ENCODE measurements at places on chromosomes 5 and 9.
A peak's percentile ranks its signal among the peaks of the same experiment; 100 is the strongest.

DNA sequence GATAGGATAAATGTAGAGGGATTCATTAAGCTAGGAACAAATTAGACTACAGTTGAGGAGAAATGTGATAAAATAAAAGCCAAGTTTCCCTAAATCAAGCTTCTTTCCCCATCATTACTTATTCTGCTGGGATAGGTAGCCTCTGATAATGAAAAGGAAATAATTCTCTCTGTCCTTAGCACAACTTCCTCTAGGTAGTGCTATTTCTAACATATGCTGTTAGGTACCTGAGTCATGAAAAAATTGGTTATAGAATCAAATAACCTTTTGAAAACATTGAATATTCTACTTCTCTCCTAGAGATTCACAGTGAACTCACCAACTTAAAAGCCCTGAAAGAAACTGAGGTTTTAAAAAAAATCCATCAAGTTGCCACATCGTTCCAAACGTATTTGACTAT lies 1793.1 kb downstream of the EFNA5 start:
- DNase-seq = no peak

- DNase-seq = no peak
These were observed 161.5 kb downstream of the CEP120 start for GRCh38 chr5:123261752-123262151.

DNA sequence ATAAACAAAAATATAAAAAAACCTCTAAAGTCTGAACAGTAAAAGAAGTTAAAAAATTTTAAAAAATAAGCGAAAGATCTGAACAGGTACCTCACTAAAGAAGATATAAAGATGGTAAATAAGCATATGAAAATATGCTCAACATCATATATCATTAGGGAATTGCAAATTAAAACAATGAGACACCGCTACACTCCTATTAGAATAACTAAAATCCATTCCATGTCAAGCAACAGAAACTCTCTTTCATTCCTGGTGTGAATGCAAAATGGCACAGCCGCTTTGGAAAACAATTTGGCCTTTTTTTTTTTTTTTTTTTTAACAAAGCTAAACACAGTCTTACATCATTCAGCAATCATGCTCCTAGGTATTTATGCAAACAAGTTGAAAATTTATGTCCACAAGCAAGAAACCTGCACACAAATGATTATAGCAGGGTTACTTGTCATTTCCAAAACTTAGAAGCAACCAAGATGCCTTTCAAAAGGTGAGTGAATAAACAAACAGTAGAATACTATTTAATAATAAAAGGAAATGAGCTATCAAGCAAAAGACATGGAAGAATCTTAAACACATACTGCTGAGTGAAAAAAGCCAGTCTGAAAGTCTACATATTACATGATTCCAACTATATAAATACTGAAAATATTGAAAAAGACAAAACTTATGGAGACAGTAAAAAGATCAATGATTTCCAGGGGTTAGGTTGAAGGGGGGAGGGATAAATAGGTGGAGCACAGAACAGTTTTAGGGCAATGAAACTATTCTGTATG lies 22.1 kb downstream of the ANXA1 start:
- no peak for DNase-seq

DNA sequence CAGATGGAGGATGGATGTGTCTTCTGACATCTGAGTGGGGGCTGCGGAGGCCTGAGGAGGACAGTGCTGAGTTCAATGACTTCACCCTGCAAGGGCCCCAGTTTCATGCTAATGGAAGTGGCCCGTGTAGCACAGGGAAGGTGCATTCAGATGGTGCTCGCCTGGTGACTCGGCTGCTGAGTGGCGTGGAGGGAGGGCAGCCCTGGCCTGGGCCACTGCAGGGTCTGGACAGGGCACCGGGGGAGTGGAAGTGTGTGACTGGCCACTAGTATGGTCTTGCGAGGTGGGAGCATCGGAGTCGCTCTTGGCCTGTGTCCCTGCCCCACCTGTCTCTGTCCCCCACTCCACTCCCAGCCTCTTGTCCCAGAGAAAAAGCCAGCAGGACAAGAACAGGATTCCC lies 1.7 kb upstream of the SLC9A3 start:
- no peak for DNase-seq

GRCh38 chr9:78280982-78281668 lies 15.8 kb upstream of the PSAT1 start:
- peak; percentile 14 for DNase-seq

DNA sequence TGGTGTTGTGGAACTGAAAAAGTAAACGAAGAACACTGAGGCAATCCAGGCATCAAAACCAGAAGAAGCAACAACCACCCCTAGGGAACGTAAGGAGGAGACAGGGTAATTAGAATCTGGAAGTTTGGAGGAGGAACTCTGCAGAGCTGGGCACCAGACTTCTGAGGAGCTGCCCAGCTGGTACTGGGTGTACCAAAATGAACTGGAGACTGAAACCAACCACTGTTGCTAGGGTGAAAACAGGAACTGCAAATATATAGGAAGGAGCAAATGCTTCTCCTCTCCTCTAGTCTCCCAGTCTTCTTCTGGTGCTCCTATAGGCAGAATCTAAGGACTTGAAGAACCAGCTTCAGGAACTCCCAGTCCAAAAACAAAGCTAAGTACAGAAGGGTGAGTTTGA lies 189.8 kb downstream of the ELAVL2 start:
- DNase-seq = no peak

GRCh38 chr9:76651119-76651705 lies 113.0 kb upstream of the PCA3 start:
- no peak for DNase-seq

- DNase-seq = no peak
These were observed 554.8 kb downstream of the BNC2 start for GRCh38 chr9:16315720-16316119.

DNA sequence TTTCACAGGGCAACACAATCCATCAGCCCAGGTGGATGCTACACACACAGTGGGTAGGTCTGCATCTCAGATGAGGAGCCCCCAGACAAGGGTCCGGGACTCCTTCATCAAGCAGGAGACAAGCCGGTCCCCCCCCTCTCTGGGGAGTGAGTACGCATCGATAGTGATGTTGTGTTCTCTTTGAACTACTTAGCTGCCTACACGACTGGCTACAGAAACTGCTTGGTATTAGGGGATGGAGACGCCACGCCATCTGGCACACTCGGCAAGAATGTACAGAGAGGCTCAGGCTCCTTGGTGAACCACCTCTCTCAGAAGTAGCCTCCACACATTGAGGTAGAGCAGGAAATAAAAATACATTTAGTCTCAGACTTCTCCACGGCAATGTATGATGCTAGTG lies 179.8 kb downstream of the CNTNAP3 start:
- no peak for DNase-seq

- DNase-seq = no peak
These were observed 1.2 kb upstream of the RABGAP1 start for GRCh38 chr9:122939601-122940000.

GRCh38 chr9:113953531-113953930 lies 77.4 kb downstream of the ZNF618 start:
- no peak for DNase-seq

DNA sequence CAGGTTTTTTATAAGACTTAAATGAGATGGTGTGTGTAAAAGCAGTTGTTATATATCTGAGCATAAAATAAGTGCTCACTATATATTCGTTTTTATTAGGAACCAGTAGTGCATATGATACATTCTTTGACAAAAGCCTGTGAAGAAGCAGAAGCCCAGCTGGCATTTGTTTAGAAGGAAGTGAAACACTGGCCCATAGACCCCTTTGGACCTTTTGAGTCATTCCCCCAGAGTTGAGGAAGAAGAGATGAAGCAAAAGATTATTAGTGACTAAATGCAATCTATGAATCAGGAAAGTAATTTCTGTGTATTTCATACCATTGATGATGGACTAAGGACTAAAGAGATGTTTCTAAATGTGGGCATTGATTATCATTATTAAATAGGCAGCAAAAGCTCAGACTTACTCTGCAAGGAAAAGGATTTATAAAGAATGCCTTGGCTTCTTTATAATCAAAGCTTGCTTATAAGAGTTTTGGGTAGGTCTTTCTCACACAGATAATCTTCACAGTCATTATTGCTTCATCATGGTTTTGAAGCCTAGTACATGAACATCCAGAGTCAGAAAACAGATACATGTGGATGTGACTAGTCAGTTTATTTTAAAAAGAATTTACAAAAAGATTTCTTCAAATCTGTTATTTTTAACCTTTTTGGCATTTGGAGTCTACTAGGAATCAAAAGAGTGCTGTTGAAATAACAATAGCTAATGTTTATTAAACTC lies 16.9 kb upstream of the FER start:
- no peak for DNase-seq

DNA sequence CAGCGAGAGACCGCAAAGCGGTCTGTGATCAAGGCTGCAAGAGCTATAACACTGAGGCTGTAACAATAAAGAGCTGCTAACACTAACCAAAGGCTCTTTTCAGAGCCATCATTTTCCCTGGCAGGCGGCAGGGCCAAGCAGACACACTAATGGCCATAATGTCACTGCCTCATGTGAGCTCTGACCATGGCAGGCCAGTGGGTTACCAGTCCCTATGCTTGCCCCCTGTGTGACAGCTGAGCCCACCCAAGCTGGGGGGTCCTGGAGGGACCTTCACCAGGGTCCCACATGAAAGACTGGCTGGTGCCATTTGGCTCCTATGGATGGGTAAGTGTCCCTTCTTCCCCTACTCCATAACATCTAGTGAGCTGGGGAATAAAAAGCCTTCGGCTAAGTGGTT lies 29.6 kb upstream of the TESK1 start:
- DNase-seq = no peak

GRCh38 chr5:96609369-96609768 lies 52.8 kb upstream of the CAST start:
- DNase-seq = no peak

- DNase-seq = no peak
These were observed 11.9 kb upstream of the LTC4S start for GRCh38 chr5:179781846-179782245.

- DNase-seq = peak; percentile 60
These were observed 2.0 kb downstream of the CYFIP2 start for GRCh38 chr5:157267761-157268480.

- DNase-seq = no peak
These were observed 16.6 kb downstream of the KCNT1 start for GRCh38 chr9:135718616-135719015.

All from C1 segment of cervical spinal cord (tissue), 14 donors.